Effector memory CD4-positive, alpha-beta T cell (primary cell): ENCODE measurements at places on chromosomes 4 and X.
A peak's percentile ranks its signal among the peaks of the same experiment; 100 is the strongest.

- DNase-seq = no peak
Observed at GRCh38 chrX:68710870-68711576, 63.6 kb downstream of the STARD8 start.

DNA sequence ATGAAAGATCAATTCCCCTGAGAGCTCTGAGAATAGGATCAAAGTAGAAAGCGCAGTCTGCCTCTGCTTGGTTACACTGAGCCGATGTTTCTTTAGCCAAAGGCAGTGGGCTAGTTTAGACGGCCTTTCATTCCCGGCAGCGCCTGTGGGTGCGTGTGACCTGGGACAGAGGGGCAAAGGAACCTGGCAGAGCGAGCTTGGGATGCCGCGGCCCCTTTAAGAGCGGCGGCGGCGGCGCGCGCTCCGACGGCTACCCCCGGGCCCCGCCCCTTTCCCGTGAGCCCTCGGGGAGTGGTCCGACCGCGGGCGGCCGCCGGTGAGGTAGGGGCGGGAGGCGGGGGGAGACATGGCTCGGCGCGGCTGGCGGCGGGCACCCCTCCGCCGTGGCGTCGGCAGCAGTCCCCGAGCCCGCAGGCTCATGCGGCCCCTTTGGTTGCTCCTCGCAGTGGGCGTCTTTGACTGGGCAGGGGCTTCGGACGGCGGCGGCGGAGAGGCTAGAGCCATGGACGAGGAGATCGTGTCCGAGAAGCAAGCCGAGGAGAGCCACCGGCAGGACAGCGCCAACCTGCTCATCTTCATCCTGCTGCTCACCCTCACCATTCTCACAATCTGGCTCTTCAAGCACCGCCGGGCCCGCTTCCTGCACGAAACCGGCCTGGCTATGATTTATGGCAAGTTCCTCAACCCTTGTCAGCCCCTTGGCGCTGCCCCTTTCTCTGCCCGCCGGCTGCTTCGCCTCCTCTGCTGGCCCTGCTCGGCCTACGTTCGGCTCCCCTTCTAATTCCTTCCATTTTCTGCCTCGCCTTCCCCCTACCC is at the start of gene SLC9A6:
SLC9A6 (plus strand) TSS at position 279 of the 816 bp plus-strand sequence; CDS start at position 503, 224 bp downstream.
- peak; percentile 55 for DNase-seq

DNA sequence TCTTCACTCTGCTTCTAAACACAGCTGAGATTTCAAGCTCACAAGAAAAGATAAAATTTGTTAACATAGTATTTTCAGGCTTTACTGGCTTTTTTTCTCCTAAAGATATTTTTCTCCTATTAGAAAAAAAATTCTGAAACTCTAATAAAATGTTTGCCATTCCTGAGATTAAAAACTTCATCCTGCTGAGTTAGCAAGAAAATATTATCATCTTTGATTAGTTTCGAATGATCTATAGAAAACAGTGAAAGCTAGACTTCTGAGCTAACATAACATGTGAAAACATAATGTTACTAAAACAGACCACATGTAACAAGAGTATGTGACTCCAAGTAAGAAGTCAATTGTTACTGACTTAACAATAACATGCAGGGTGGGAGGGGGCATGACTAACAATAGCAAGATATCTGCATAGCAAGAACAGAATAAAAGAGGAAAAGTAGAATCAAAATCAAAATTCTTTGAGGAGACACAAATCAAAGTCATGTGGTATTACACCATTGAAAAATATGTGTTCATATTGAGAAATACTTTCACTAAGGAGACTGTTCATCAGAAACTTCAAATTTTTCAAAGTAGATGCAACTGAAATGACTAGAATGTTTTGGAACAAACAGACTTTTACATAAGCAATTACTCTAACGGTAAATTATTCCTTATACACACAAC is 14.5 kb downstream of the TBCK start:
- no peak for DNase-seq

DNA sequence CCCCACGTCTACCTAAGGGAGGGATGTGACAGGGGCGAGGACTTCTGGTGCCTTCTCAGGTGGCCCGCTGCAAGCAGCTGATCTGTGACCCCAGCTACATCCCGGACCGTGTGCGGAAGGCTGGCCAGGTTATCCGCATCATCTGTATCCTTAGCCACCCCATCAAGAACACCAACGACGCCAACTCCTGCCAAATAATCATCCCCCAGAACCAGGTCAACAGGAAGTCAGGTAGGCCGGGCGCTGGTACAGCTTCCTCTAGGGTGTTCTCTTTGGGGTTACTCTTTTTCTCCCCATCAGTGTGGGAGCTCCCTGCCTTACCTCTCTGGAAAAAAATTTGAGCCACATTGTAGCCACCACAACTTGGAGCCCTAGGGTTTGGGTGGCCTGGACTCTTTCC is 2.4 kb upstream of the FAM50A start:
- DNase-seq = peak; percentile 27

GRCh38 chr4:143313521-143313920 is 23.2 kb upstream of the GAB1 start:
- no peak for DNase-seq

- DNase-seq = no peak
Observed at GRCh38 chr4:77204621-77205020, 47.6 kb downstream of the CCNG2 start.

GRCh38 chrX:129682979-129683378 is 28.2 kb upstream of the APLN start:
- DNase-seq = no peak

- no peak for DNase-seq
Observed at GRCh38 chr4:14701389-14701788, 300.9 kb upstream of the CPEB2 start.
